Activated T-cell treated with anti-CD3 and anti-CD28 coated beads, Interleukin-2, amount 50 U/mL, for 24 hours (primary cell): ENCODE measurements at places on chromosomes 2 and 18.

GRCh38 chr2:1002350-1002749 is 51.7 kb downstream of the SNTG2 start:
- no peak for DNase-seq

- DNase-seq: no peak
Measured at GRCh38 chr2:123502931-123503330, 522.2 kb upstream of the CNTNAP5 start.

- DNase-seq: no peak
Measured at GRCh38 chr2:48733067-48733503, 22.4 kb downstream of the LHCGR start.

GRCh38 chr2:151071382-151071781 is 190.3 kb downstream of the RBM43 start:
- no peak for DNase-seq

- no peak for DNase-seq
Measured at GRCh38 chr18:40577981-40578365, 1377.1 kb upstream of the PIK3C3 start.

GRCh38 chr2:231684314-231685223 is 23.8 kb upstream of the PTMA start:
- no peak for DNase-seq

GRCh38 chr18:54250846-54251261 is 18.5 kb upstream of the POLI start:
- no peak for DNase-seq

- DNase-seq: no peak
Measured at GRCh38 chr18:37298816-37299215, 266.8 kb downstream of the CELF4 start.

- DNase-seq: no peak
Measured at GRCh38 chr2:59177748-59178147, 936.6 kb upstream of the FANCL start.

- DNase-seq: no peak
Measured at GRCh38 chr2:112150447-112150846, 12.3 kb downstream of the FBLN7 start.

DNA sequence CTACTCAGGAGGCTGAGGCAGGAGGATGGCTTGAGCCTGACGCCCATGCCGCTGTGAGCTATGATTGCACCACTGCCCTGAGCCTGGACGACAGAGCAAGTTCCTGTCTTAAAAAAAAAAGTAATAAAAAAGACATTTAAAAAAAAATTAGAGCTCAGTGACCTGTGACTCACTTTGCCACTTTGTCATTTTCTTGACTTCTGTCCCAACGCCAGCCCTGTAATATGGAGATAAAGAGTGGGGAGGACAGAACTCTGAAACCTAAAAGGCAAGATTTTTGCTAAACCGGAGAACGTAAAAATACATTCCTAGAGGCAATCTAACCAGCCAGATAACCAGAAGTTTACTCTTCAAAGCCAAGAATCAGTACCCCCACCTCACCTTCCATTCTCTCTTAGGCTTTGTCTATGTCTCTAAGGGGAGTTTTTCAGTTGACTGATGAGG is 49.0 kb downstream of the PRKRA start:
- DNase-seq: no peak

GRCh38 chr18:46675112-46675511 is 18.1 kb upstream of the LOXHD1 start:
- DNase-seq: no peak

- no peak for DNase-seq
Measured at GRCh38 chr18:3885209-3885792, 435.3 kb downstream of the TGIF1 start.

- no peak for DNase-seq
Measured at GRCh38 chr2:35035883-35036282, 1319.7 kb upstream of the CRIM1 start.

GRCh38 chr2:88575630-88576029 is 51.6 kb downstream of the EIF2AK3 start:
- DNase-seq: no peak
